ENCODE measurements at places on chromosomes 2 and 18.

DNA sequence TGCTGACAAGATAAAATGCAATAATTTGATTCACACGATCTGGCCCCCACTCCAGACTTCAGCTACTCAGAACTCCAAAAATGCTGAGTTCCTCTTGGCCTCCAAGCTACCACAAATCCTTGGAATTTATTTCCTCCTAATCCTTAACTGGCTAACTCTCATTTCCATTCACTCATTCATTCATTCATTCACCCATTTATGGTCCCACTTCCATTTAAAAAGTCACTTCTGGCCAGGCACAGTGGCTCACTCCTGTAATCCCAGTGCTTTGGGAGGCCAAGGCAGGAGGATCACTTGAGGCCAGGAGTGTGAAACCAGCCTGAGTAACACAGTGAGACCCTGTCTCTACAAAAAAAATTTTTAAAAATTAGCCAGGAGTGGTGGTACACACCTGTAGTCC, 12.5 kb downstream of the SOS1 start:
- DNase-seq = no peak

GRCh38 chr2:220795705-220796104, 776.4 kb downstream of the EPHA4 start:
- DNase-seq = no peak

- no peak for DNase-seq
Observed at GRCh38 chr2:67451086-67451832, 54.1 kb downstream of the ETAA1 start.

DNA sequence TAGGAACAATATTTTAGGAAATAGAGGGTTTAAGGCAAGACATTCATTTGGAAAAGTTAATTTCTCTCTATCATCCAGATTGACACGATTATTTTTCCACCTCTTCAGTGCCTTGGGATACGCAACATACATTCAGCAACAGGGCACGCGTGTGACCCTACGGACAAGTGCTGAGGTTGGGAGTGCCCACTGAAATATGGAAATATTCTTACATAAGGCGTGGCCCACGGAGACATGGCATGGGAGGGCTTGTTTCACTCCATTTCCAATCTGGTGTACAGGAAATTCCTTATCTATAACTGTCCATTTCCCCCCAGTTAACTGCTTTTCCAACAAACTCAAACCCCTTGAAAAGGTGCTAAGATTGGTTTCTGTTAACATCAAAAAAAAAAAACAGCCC, 20.9 kb upstream of the KIDINS220 start:
- no peak for DNase-seq

DNA sequence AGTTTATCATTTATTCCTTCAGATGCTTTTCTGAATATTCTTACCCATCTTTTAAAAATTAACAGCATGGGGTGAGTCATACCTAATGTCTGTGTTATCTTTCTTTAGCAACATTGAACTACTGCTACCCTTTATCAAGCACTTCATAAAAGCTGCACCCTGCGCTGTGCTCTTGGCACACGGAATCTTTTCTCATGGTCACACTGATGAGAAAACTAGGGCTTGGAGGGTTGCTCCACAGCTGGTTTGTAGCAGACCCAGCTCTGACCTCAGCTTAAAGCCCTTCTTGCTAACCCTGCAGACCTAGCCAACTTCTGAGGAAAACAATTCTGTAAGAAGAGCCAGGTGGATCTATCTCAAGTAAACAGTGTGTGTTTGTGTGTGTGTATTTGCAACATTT, 106.3 kb downstream of the RNF144A start:
- no peak for DNase-seq

- DNase-seq = peak; percentile 39
Observed at GRCh38 chr18:46623541-46623940, 33.5 kb downstream of the LOXHD1 start.

- peak; percentile 20 for DNase-seq
Observed at GRCh38 chr2:123073956-123074355, 951.1 kb upstream of the CNTNAP5 start.

GRCh38 chr2:159637988-159638501, 21.7 kb upstream of the BAZ2B start:
- DNase-seq = no peak

DNA sequence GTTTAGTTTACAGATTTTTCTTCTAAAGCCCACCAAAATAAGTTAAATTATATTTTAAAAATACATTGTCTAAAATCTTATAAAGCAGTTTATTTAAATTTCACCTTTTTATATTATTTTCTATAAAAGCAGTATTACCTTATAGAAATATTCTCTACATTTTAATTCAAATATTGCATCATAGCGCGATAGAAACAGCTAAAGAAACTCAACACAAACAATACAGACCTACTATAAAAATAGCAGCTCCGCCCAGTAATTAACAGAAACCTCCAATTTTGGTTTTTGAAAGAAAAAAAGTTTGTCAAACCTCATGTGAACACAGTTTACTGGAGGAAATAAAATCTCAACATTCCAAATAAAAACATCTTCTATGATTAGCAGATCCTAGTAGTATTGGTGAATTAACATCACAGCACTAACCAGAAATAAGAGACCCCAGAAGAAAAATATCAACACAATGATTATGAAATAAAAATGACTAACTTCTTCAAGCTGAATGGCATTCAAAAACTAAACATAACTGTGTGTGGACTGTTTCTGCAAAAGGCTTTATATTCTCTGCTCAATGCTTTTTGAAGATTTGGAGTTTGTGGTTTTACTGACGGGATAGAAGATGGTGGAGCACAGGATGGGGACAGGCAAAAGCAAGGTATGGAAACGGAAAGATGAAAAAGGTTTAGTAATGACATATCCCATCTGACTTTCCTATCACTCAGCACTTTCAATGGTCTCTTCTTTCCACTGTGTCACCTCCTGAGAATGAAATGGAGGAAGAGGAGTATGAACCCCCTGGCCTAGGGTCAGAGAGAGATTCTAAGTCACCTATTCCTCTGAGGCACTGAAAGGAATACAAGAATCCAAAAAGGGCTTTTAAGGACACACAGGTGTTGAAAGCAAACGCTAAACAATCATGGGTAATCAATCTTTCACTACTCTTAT, 17.5 kb downstream of the MAP4K3 start:
- no peak for DNase-seq

DNA sequence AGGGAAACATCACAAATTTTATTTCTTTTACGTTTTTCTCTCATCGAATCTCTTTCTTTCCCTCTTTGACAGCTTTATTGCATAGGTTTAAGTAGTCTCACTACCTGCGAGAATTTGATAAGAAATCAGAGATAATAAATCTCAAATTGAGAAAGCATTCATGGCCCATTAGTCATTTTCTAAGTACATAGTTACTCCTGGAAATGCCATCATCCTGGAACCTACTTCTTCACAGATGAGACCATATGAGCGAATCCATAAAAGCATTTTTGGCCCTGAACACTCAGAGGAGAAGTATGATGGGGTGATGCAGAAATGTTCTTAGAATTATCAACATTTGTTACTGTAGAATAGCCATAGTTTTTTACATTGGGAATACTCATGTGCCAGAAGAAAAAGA, 138.0 kb upstream of the ARHGAP28 start:
- DNase-seq = no peak

GRCh38 chr2:109409321-109410038, 204.3 kb downstream of the SEPTIN10 start:
- no peak for DNase-seq

DNA sequence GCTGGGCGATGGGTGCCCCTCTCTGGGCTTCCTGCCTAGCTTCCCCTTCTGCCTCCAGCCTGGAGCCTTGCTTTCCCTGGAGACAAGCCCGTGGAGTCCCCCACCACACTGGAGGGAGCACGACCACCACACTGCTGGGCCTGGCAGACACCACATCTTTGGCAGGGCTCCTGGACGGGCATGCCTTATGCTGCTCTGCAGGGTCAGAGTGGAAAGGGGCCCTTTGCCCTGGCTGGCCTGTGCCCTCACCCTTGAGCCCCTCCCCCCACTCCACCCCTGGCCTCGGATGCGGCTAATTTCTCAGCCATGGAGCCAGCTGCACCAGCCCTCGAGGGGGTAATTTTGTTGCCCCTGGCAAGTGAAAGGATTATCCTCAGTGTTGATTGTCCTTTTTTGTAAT, 194.5 kb downstream of the LOXHD1 start:
- no peak for DNase-seq

DNA sequence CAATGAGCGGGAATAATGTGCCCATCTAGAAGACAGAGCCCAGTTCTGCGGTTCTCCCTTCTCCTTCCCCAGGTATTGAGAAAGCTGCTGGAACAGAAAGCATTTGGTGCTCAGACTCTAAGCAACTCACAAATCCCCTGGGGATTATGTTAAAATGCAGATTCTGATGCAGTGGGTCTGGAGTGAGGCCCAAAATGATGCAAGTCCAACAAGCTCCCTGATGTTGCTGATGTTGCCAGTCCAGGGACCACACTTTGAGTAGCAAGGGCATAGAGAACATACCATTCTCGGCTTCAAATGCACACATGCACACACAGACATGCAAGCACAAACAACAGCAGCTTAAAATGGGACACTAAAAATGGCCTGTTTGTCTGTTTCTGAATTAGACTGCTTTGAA, 274.8 kb upstream of the NCKAP5 start:
- DNase-seq = no peak

GRCh38 chr2:197251576-197251975, 59.0 kb downstream of the ANKRD44 start:
- DNase-seq = no peak

- no peak for DNase-seq
Observed at GRCh38 chr2:98715812-98716451, 15.0 kb downstream of the MGAT4A start.

DNA sequence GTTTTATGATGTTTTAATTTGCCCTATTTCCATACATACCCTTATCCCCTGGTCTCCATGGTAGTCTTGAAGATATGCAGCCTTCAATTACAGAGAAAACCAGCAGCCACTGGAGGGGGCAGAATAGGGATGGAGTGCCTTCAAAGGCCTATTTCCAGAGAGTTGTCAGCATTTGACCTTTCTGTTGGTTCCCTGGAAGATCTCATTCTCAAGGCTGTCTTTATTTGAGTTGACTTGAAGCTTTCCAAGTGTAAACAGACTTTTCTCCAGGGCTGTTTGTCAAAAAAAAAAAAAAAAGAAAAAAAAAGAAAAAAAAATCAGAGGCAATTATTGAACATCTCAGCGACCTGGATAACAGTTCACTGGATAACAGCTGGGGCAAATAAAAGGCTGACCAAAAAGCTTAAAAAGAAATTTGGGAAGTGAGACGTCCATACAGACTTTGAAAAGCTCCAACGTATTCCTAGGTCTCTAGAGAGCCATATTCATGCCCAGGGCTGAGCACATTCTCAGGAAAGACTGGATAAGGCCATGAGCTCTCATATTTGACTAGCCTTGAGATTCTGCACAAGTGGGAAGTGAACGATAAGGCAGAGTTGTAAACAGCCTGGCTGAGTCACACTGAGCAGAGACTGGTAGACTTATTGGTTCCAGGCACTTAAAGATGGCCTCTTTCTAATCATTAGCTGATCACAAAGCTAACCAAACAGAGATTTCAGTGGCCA, 126.6 kb downstream of the VAPA start:
- DNase-seq = no peak

- no peak for DNase-seq
Observed at GRCh38 chr2:230435431-230435830, 19.4 kb downstream of the SP100 start.

DNA sequence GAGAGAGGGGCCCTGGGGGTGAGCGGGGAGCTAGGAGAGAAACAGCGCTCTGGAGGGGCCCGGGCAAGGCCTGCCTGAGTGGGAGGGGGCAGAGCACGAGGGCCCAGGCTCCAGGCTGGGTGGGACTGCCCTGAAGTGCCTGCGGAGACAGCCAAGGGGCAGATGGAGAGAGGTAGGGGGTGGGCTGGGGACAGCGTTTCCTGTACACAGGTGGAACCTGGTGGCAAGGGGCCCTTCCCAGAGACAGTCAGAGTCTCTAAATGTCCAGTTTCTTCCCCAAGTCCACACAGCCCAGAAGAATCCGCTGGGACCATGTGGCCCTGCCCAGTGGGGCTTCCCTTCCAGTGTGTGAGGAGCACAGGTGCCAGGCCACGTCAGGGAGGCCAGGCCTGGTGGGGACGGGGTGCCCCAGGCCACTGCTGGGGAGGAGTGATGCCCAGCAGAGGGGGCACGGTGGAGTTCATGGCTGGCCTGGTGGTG, 1.7 kb upstream of the GPR35 start:
- peak; percentile 4 for DNase-seq

GRCh38 chr2:66442516-66443185, 7.7 kb downstream of the MEIS1 start:
- no peak for DNase-seq

DNA sequence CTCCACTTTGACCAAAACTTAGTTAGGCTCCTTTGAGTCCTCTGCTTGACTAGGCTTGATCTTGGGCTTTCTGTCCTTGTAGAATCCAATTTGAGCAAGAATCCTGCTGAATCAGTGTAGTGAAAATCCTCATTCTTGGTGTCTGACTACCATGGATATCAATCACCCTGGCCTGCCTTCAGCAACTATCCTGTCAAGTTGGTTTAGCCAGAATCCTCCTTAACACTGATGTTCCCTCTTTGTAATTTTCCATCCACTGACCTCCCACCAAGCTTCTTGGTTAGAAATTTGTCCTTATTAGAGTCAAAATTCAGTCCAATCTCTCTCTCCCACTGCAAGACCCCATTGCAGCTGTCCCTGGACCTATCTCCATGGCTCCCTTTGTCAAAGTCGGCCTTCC, 494 bp upstream of the RBM45 start:
- DNase-seq = no peak

- DNase-seq = no peak
Observed at GRCh38 chr2:29663268-29663667, 258.1 kb downstream of the ALK start.

DNA sequence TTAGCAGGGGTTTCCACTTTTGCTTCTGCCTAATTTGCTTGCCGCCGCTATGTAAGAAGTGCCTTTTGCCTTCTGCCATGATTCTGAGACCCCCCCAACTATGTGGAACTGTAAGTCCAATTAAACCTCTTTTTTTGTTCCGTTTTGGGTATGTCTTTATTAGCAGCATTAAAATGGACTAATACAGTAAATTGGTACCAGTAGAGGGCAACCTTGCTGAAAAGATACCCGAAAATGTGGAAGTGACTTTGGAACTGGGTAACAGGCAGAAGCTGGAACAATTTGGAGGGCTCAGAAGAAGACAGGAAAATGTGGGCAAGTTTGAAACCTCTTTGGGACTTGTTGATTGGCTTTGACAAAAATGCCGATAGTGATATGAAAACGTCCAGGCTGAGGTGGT, 216.1 kb upstream of the FSIP2 start:
- DNase-seq = no peak

- DNase-seq = no peak
Observed at GRCh38 chr2:158211502-158211901, 109.8 kb downstream of the UPP2 start.

DNA sequence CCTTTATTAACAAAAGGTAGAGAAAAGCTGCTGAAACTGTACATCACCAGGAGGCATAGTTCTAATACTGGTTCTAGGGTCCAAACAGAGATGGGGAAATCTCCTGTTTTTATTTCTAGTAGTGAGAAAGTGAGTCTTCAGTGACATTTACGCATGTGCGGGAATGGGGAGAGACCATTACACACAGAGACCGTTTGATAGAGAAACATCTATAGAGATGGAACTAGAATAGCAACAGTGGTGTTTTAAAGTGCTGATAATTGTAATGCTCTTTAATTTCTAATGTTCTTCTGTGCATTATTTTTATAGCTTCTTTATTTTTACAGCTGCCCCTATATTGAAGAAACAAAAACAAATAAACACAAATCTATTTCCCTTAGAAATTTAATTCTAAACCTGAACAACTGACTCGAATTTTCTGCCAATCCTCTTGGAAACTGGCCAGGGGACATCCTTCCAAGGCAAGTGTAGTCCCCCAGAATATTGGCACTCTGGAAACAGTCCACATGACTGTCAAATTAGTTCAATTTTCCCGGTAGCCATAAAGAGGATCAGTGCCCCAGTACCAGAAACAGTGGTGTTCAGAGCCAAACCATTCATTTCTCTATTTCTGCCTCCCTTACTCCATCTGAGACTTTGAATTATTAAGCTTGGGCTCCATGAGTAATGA, 260.9 kb downstream of the ICOS start:
- no peak for DNase-seq
